ENCODE measurements at places on chromosomes 2 and 18. TPM values are rescaled to one million over a fixed set of nuclear protein-coding genes. Genes with fewer than 3 reads are reported as not detected.

DNA sequence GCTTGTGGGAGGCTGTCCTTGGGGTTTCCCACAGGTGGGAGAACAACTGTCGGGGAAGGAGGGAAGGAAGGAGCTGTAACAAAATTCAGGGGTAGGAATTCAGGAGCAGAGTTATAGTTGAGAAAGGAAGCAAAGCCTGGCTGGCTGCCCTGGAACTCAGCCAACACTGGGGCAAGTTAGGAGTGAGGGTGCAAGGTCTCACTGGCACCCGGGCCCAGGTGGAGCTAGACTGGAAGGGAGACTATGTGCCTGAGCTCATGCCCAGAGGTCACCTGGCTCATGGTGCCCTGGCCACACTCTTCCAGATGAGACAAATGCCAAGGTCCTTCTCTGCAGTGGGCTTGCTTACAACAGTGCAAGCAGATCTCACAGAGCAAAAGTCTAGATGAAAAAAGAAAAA lies 75.6 kb upstream of the ARHGAP28 start:
- DNase-seq, result no peak

- DNase-seq, result no peak
Observed at GRCh38 chr2:109662889-109663288, 48.7 kb downstream of the SOWAHC start.

DNA sequence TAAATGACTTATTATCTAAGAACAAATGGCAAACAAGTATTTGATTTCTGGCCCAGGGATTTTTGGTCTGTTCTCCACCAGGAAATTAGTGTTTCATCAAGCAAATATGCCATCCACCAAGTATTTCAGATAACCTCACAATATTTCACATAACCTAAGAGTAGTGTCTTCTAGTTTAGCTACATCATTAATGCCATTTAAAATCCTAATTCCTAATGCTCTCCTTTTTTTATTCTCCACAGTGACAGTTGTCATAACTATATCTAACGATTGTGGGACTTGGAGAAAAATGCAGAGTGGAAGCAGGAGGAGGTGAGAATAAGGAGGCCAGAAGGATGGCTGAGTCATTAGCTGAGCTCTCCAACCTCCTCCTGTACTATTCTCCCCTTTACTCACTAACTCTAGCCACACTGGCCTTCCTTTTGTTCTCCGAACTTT lies 58.5 kb upstream of the CTLA4 start:
- no peak for DNase-seq

GRCh38 chr2:46384457-46384815 lies 87.2 kb downstream of the EPAS1 start:
- no peak for DNase-seq

GRCh38 chr2:95063086-95063958 lies 37.8 kb downstream of the MAL start:
- DNase-seq, result no peak

DNA sequence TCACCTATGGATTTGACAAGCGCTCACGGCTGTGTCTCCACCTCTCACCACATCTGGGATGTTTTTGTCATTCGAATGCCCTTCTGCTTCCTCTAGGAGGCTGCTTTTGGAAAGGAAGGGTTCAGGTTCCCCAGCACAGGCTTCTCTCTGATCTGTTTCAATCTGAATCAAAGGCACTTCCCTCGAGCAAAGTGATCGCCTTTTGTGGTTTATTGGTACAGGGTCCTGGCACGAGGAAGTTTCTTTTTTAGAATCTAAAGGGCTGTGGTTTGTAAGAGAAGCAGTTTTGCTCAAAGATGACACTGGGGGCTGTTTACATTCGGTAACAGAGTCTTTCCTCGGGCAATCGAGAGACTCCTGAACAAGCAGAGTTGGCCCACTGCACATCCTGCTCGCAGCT lies 145.0 kb downstream of the DAW1 start:
- no peak for DNase-seq

Gene TSPYL6
- 0.13 TPM for total RNA-seq

GRCh38 chr18:69617408-69617807 lies 216.7 kb downstream of the DOK6 start:
- no peak for DNase-seq

Gene SCG2
- 0.80 TPM for total RNA-seq

GRCh38 chr2:133413863-133414262 lies 154.4 kb downstream of the NCKAP5 start:
- no peak for DNase-seq

DNA sequence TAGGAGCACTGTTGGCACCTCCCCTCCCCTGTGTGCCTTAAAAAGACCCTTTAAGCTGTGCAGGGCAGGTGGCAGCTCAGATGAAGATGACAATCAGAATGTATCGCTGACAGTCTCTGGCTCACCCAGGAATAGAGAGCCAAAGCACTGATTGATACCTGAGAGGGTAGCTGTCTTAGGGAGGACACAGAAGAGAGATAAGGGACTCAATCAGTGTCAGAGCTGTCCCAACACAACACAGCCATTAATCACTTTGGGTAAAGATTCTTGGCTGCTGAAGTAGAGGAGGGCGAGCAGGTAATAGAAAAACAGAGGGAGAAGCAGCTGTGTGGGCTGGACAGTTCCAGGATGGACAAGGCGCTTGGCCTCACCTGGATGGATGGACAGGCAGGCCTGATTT lies 124.9 kb downstream of the NRP2 start:
- DNase-seq, result no peak

Gene LIMS4
- total RNA-seq, result 2.2 TPM

Gene NTSR2
- total RNA-seq, result not detected

DNA sequence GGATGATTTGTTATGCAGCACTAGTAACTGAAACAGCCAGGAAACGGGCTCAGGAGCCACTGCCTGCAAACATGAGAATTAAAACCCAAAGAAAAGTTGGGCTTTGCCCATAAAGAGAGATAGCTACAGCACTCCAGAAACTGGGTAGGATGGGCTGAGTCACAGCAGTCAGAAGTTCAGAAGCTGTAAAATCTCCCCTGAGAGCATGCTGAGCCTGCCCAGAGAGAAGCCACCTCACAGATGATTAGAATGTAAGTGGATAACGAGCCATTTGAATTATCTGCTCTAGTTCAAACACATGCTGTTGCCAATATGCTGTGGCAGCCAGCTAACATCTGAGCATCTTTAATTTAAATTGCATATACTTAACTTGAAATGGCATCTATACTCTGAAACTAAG lies 388.1 kb upstream of the ACVR2A start:
- no peak for DNase-seq

Gene PDCL3
- total RNA-seq, result 17.0 TPM

- no peak for DNase-seq
Observed at GRCh38 chr18:22572341-22572740, 154.6 kb upstream of the CTAGE1 start.

Gene MDH1
- total RNA-seq, result 81.0 TPM

- DNase-seq, result no peak
Observed at GRCh38 chr18:318791-319291, 51.0 kb upstream of the THOC1 start.

GRCh38 chr2:31204783-31205182 lies 12.5 kb downstream of the CAPN14 start:
- no peak for DNase-seq

Gene DNAJC27
- total RNA-seq, result 23.0 TPM

DNA sequence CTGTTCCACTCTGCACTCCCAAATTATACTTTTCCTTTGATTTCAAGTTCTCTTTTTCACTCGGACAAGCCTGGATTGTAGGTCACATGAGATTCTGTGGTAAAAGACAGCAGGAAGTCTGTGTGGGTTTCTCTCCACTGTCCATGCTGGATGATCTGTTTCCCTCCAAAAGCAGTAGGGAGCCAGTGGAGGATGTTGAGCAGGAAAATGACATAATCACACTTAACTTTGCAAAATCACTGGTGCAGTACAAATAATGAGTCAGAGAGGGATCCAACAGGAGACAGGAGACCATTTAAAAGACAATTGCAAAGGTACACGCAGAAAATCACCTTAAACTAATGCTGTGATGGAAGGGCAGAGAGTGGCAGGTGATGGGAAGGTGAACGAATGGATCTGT lies 301.3 kb downstream of the ZNF407 start:
- DNase-seq, result no peak

Gene TMEM200C
- 0.94 TPM for total RNA-seq

GRCh38 chr2:11370377-11371091 lies 26.1 kb upstream of the ROCK2 start:
- DNase-seq, result no peak

DNA sequence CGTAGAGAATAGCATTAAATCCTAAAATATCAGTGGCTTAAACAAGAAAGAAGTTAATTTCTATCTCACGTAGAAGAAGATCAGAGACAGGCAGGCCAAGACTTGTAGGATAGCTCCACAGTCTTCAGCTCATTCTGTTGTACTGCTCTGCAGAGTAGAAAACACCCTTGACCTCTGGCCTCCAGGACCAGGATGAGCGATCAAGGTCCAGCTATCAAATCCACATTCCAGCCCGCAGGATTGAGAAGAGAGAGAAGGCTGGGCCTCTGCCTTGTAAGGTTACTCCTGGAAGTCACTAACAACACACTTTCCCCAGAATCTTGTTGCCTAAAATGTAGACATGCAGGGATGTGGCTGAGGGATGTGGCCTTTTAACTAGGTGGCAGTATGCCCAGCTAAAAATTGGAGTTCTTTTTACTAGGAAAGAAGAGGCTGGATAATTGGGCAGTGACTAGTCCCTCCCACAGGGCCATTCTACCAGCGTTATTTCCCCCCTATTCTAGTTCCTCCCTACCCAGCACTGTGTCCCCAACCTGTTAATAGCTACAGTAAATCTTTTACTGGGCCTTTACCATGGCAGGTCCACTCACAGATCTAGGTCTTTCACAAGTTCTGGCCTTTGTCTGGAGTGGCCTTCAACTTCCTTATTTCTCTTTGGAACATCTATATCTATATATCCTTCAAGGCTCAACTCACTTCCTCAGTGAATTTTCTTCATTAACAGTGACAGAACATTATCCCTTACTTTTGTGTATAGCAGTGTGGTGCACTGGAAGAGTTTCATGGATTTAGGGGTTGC lies 165.0 kb downstream of the DIS3L2 start:
- DNase-seq, result no peak

- no peak for DNase-seq
Observed at GRCh38 chr18:26488417-26489009, 59.8 kb downstream of the KCTD1 start.

- DNase-seq, result no peak
Observed at GRCh38 chr2:2698182-2699120, 367.4 kb upstream of the MYT1L start.

DNA sequence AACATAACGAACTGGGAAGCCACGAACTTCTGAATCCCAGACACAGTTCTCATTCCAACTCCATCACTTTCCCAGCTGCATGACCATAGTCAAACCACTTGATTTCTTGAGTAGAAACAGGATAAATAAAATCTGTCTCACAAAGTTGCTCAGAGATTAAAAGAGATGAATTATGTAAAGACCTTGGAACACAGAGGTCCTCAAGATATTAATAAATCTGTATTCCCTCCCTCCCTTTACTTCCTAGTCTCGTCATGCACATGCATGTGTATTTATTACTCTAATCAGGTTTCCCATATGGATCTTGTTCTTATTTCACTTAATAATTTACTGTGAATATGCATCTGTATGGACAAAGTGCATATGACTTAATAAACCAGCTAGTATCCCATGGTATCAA lies 21.1 kb upstream of the CSRNP3 start:
- DNase-seq, result no peak

GRCh38 chr2:59806486-59806885 lies 747.0 kb downstream of the BCL11A start:
- no peak for DNase-seq

Gene NXPH2
- not detected for total RNA-seq

- no peak for DNase-seq
Observed at GRCh38 chr2:88074854-88075292, 7.2 kb downstream of the SMYD1 start.

GRCh38 chr2:120221616-120222015 lies 1.6 kb downstream of the TMEM185B start:
- DNase-seq, result peak; percentile 19

Gene SKOR2
- total RNA-seq, result not detected
